ENCODE measurements at places on chromosomes 12 and 14.

DNA sequence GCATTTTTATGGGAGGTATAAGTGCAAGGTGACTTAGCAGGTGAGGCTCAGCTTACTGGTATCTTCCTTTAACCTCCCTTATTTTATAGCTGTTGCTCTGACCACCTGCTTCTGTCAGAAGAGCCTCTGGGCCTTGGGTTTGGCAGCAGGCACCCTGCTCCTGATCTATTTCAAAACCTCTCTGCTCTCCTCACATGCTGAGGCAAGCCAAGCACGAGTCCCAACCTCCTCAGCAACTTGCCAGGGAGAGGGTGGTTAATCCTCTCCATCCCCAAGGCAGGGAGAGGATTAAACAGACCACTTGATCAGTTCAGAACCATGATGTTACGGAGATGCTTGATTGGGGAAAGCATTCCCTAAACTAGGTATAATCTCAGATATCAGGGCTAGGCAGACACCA is 5.4 kb downstream of the PLEKHH1 start:
- no peak for DNase-seq

GRCh38 chr14:103743691-103744090 is 28.1 kb downstream of the ZFYVE21 start:
- no peak for DNase-seq

GRCh38 chr12:19946550-19946949 is 421.8 kb upstream of the PDE3A start:
- DNase-seq: no peak

DNA sequence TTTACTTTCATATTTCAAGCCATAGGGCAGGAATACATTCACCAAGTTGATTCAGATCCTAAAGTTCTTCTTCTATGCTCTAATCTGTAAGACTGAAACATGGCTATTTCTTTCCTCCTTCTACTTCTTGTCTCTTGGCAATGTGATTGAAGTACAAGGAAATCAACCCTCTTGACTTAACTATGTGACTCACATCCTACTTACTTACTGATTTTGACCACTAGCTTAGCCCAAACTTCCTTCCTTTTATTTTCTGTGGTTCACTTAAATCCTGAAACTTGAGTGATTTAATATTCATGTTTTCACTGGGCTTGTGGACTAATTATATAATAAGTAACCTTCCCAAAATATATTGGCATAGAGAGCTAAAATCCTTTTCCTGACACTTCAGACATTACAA is 111.2 kb upstream of the NOVA1 start:
- no peak for DNase-seq

GRCh38 chr12:26719852-26720251 is 113.1 kb downstream of the ITPR2 start:
- no peak for DNase-seq

DNA sequence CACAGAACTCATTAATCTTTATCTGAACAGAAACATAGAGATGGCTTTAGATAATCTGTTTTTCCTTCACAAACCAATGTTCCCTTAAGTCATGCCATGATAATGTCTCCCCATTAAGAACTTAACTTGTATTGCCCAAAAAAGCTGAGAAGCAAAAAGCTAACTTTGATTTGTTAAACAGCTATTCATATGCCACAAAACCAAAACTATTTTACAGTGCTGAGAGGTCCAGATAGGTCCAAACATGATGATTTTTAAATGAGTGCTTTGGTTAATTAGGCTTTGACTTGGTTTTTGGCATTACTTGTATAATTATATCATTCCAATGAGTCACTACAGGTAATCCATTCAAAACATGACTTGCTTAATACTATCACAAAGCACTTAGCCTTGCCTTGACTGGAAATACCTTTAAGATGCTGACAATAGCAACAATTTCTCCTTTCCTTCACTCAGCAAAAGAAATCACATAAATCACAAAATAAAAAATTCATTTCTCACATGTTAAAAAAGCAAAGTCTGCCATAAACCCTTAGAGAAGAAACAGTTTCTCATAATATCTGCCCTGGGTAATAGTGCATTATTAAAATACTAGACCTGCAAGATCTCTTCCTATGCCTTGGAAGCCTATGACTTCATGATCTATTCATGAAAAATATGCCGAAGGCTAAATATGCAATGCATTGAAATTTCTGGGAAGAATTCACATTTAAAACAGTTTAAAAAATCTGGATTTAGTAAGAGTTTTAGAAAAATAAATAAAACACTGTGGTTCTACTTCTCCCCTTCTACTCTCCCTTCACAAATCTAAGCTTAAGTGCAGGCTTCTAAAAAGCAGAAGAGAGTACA is 52.0 kb upstream of the SAV1 start:
- no peak for DNase-seq

GRCh38 chr12:50932787-50933280 is 19.5 kb upstream of the HIGD1C start:
- DNase-seq: no peak

GRCh38 chr14:38716926-38717325 is 386.1 kb downstream of the SEC23A start:
- DNase-seq: no peak

DNA sequence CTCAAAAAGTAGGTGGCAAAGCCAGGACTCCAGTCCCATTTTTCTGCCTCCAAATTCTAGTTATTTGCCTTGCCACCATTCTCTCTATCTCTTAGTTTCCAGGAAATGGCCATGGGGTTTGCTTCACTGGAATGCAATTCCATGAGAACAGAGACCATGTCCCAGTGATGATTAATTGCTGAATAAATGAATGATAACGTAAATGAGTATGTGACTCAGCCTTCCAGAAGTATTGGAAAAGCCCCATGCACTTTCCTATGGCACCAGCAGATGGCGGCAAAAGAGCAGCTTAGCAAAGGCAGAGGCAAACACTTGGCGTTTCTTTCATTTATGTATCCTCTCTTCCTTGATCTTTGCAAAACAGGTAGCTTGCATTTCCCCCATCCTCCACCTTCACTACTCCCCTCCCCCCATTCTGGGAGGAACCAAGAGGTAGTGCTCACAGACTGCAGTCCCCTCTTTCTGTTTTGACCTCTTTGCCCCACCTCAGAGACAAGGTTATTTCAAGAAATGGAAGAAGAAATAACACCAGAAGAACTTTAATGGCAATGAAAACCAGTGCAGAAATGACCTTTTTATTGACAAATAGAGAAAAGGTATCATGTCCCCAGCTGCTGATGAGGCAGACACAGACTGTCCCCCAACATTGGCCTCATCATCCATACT is 21.3 kb downstream of the TBX3 start:
- peak; percentile 92 for DNase-seq

GRCh38 chr14:104237651-104238423 is 99.5 kb downstream of the KIF26A start:
- no peak for DNase-seq

DNA sequence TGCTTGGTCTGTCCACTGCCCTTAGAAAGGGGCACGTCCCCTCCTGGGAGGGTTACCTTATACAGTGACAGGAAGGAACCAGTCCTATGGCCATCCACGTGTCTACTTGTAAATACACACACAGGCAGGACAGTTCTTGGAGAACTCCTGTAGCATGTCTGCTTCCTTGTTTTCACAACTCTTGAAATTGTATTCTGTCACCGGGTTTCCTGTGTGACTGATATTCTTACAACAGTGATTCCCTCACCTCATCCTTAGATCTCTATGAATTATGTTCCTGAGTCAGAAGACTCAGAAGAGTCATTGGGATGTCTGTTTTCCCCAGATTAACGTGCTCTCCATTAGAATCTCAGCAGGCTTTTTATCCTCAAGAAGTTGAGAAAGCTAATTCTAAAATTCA is 44.1 kb upstream of the DYNC1H1 start:
- no peak for DNase-seq

- no peak for DNase-seq
Observed at GRCh38 chr14:97408937-97409815, 612.0 kb downstream of the VRK1 start.

GRCh38 chr14:63962906-63963305 is 110.1 kb downstream of the SYNE2 start:
- DNase-seq: no peak

- no peak for DNase-seq
Observed at GRCh38 chr14:28767853-28768741, 1.5 kb downstream of the FOXG1 start.

GRCh38 chr14:21868442-21869046 is 194.9 kb upstream of the OR4E1 start:
- no peak for DNase-seq

DNA sequence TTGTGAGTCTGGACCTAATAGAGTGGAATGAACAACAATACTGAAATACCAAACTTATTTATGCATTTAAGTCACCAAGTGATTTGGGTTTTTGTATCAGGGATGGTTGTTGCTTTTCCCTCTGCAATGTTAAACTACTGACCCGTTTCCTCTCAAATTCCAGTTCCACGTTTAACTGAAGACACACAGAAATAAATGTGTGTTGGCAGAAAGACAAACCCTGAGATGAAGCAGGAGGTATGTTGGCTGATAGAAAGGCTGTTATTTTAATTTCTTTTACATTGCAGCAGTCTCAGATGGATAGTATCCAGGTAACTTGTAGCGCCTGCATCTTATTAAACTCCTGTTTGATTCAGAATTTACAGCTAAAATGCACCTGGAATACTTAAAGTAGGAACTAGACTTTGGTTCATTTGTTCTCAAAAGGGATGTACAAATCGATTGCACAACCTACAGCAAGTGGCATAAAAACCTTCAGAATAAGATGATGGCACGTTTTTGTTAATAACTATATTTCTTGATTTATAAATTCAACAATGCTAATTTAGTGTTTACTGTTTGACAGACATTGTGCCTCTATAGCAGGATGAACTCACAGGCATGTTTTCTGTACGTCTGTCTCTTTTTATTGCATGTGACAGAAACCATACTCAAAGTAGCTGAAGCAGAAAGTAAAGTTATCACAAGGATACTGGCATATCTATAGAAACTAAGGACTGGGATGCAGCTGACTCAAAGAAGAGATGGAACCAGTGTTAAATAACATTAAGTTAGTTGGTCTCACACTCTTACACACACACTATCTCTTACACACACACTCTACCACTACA is 405.7 kb downstream of the ZFP36L1 start:
- no peak for DNase-seq

Measured in breast epithelium (tissue), 4 donors.